WTC11 (cell line): ENCODE measurements at places on chromosomes 2 and 18.

DNA sequence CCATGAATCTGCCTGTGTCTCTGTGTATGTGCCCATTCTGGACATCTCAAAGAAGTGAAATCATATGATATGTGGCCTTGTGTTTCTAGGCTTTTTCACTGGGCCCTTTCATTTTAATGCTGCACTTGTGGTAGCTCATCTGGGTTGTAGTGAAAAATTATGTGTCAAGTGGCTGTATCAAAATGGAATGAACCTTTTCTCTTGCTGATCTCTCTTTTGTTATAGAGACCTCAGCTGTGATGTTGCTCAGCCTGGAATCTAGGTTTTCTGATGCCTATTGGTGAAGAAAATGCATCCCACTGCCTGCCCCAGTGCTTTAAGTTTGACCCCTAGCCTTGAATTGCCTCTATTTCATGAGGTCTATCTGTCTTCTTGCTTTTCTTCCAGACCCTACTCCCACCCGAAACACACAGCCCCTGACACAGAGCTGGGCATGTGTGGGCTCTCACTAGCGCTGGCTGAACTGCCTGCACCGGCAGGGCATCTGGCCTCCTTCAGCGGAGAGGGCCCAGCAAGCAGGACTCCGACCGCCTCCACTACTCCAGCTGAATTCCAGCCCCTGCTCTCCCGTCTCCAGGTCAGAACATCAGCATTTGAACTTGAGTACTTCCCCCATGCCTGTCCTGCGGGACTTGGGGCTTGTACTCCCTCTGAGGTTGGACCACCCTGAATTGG, 175.8 kb upstream of the MSH6 start:
- H3K27ac ChIP-seq = no peak overlapping the region
- H3K36me3 ChIP-seq = no peaks in the 10 kb centered on the region
- H3K4me3 ChIP-seq = no peak overlapping the region
- peaks cover 16% of the 10 kb centered on the region for H3K4me1 ChIP-seq
- DNase-seq = peak; percentile 22

DNA sequence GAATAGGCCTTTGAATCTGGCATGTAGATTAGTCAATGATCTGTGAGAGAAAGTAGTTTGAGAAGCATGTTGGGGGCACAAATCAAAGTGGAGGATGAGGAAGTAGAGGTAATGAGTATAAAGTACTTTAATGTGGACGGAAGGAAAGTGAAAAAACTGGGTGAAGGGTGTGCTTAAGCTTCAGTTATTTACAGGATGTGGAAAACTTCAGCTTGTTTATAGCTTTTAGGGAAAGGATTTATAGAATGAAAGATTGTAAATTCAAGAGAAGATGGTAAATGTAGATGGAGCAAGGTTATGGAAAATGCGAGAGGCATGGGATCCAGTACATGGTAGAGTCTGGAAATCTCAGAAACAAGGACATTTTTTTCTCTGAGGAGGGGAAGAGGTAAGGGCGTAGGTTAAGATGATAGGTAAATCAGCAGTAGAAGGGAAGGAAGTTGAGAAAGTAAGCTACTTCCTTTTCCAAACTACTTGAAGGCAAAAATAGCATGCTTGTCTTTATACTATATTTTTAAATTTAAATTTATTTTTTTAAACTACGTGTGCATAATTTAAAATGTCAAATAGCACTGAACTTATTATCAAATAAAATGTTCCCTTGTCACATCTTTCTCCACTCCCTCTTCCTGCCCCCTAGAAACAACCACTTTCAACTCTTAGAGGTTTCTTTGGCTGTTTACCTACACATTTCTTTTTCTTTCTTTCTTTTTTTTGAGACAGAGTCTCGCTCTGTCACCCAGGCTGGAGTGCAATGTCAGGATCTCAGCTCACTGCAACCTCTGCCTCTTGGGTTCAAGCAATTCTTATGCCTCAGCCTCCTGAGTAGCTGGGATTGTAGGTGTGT, 8.5 kb downstream of the FAM117B start:
- no peak overlapping the region for H3K4me3 ChIP-seq
- no peaks in the 10 kb centered on the region for H3K27me3 ChIP-seq
- H3K27ac ChIP-seq = no peak overlapping the region
- peaks cover 16% of the 10 kb centered on the region for H3K4me1 ChIP-seq

- no peaks in the 10 kb centered on the region for H3K4me1 ChIP-seq
- DNase-seq = no peak
- H3K4me3 ChIP-seq = no peak overlapping the region
- H3K36me3 ChIP-seq = peaks cover 49% of the 10 kb centered on the region
- no peak overlapping the region for H3K27ac ChIP-seq
- no peaks in the 10 kb centered on the region for H3K27me3 ChIP-seq
These were observed 238.7 kb upstream of the SOX11 start for GRCh38 chr2:5453220-5454050.

DNA sequence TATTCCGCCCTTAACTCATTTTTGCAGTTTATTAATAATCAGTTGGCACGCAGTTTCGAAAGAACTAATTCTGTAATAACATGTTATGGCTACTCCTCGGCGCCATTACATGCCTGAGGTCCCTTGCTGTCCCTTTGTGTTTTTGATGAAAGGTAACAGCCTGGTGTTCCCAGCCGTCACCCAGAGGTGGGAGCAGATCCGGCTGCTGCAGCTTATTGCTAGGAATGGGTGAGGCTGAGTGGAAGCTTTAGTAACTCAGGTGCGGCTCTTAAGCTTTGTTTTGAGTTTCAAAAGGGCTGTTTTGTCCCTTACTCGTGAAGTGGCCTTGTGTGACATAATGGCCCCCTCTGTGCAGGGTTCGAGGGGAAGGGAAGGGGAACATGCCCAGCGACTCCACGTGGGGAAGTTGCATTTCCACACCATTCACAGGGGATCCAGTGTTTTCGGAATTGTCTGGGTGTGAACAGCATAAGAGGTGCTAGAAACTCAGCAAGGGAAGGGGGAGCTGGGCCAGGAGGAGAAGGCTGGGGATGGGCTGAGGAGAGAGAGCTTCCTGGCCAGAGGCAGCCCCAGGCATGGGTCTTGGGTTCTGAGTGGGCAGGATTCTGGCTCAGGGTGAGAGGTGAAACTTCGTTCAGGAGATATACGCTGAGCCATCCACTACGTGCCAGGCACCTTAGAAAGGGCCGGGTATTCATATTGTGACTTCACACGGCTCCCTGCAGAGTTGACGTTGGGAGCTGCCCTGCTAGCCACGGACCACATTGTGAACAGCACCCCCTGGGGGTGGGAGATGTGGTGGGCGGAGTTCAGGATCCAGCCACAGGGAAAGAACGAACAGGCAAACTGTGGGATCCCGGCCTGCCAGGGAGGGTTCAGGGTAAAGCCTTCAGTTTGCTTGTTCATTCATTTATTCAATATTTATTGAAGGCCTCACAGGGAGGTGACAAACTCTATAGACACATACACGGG, 84.4 kb downstream of the TGOLN2 start:
- no peaks in the 10 kb centered on the region for H3K27me3 ChIP-seq
- DNase-seq = peak; percentile 77
- peaks cover 6% of the 10 kb centered on the region; the same call in 1 of the 2 replicates for H3K36me3 ChIP-seq

DNA sequence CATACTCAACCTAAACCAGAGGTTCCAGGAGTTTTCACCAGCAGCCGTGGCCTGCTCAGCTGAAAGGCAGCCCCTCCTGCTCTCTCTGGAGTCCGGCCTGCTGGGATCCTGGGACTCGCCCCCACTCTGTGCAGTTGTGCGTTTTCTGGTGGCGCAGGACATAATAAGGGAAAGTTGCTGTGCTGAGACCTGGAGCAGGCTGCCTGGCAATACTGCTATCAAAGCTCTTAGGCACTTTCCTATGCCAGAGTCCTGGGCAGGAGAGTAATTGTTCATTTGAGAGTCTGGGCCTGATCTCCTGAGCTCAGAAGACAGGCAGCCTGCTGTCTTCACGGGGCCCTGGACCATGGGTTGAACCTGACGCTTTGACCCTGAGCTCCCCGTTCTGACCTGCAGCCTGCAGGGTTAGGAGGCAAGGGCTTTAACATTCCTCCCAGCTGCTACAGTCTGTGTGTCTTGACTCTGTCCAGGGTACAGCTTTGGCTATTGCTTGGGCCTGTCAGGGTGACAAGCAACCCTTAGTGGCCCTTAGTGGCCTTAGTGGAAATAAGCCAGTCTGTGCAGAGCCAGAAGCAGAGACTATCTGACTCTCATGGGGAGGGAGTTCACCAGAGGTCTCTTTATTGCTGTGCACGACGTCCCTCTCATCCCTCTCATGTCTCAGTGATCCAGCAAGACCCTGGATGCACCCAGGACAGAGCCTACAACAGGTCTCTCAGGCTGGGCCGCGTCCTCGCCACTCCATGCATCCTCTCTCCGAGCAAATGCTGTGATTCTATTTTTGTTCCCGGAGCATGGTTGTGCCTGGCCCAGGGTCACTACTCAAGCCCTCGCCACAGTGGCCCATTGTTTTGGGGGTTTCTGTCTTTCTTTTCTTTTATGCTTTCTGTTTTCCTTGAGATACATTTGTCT, 60.6 kb downstream of the ACKR3 start:
- no peaks in the 10 kb centered on the region for H3K4me1 ChIP-seq
- no peak for DNase-seq
- H3K27ac ChIP-seq = no peak overlapping the region
- no peaks in the 10 kb centered on the region for H3K36me3 ChIP-seq
- no peak overlapping the region for H3K4me3 ChIP-seq

DNA sequence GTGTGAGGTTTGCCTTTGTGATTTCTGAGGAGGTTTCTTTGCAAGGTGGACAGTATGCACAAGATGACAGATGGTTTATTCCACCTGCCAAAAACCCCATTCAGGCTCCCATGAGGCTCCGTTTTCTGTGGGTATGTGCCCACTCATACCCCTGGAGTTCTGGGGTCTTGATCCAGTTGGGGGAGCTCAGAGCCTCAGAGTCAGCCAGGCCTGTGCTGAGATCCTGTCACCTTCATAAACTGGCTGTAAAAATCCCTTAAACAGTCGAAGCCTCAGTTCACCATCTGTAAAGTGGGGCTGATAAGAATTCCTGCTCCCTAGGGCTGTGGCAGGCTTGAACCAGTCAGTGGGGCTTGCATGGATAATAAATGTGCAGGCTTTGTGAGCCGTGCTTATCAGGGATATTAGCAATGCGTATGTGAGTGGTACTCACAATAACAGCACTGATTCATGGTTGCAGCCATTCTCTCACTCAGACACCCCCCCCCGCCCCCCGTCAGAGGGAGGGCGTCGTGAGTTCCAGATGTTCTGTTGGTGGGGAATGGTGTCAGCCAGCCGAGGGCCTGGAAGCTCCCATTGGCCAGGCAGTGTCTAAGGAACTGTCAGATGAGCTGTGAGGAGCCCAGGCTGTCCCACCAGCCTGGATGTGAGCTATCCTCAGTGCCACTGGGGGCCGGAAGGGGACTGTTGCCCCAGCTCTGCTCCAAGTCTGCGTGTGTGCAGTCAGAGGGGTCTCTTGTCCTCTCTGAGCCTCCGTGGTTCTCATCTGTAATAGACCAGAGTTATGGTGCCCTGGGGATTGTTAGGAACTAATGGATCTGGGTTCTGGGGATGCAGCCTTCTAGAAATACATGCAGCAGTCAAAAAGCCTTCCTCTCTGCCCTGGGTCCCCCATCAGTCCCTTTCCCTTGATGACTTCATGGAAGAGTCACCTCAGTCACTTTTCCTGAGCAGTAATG, 51.7 kb downstream of the KCNIP3 start:
- H3K36me3 ChIP-seq = no peaks in the 10 kb centered on the region
- H3K4me1 ChIP-seq = no peaks in the 10 kb centered on the region
- no peak for DNase-seq

GRCh38 chr2:55301277-55301676, 32.2 kb upstream of the MTIF2 start:
- DNase-seq = no peak
- H3K27ac ChIP-seq = no peak overlapping the region
- H3K4me1 ChIP-seq = no peaks in the 10 kb centered on the region
- no peaks in the 10 kb centered on the region for H3K27me3 ChIP-seq
- H3K4me3 ChIP-seq = no peak overlapping the region

- no peak overlapping the region for H3K27ac ChIP-seq
- H3K27me3 ChIP-seq = no peaks in the 10 kb centered on the region
- H3K4me1 ChIP-seq = no peaks in the 10 kb centered on the region
- H3K4me3 ChIP-seq = no peak overlapping the region
- peak; percentile 15 for DNase-seq
These were observed 20.2 kb downstream of the IL18RAP start for GRCh38 chr2:102442967-102443828.

GRCh38 chr2:37168217-37168981, 11.6 kb upstream of the EIF2AK2 start:
- peak; percentile 37 for DNase-seq
- peak overlapping the region; percentile 72; the same call in 1 of the 2 replicates for H3K27ac ChIP-seq
- peaks cover 22% of the 10 kb centered on the region for H3K36me3 ChIP-seq

- H3K27me3 ChIP-seq = no peaks in the 10 kb centered on the region
- H3K27ac ChIP-seq = peak overlapping the region; percentile 96
- H3K36me3 ChIP-seq = peaks cover 10% of the 10 kb centered on the region
- H3K4me3 ChIP-seq = peak overlapping the region; percentile 88
- peak; percentile 96 for DNase-seq
These were observed 1.8 kb upstream of the TCF4 start for GRCh38 chr18:55589625-55590291.

- H3K4me1 ChIP-seq = peaks cover 41% of the 10 kb centered on the region
- peak overlapping the region; percentile 100 for H3K27ac ChIP-seq
- H3K36me3 ChIP-seq = peaks cover 12% of the 10 kb centered on the region
- H3K27me3 ChIP-seq = no peaks in the 10 kb centered on the region
These were observed 545 bp downstream of the GTF3C2 start for GRCh38 chr2:27356056-27356381.

- H3K4me3 ChIP-seq = no peak overlapping the region
- H3K27ac ChIP-seq = no peak overlapping the region
- no peaks in the 10 kb centered on the region; the same call in 1 of the 2 replicates for H3K27me3 ChIP-seq
- no peaks in the 10 kb centered on the region for H3K36me3 ChIP-seq
These were observed 43.8 kb downstream of the SLC4A3 start for GRCh38 chr2:219671279-219671678.

- H3K36me3 ChIP-seq = no peaks in the 10 kb centered on the region
- DNase-seq = no peak
- H3K4me1 ChIP-seq = peaks cover 29% of the 10 kb centered on the region
- H3K4me3 ChIP-seq = no peak overlapping the region
These were observed 601.2 kb upstream of the ZNF804A start for GRCh38 chr2:183996825-183997793.

- H3K36me3 ChIP-seq = no peaks in the 10 kb centered on the region
- no peak overlapping the region for H3K27ac ChIP-seq
- DNase-seq = no peak
- H3K27me3 ChIP-seq = no peaks in the 10 kb centered on the region
- H3K4me3 ChIP-seq = no peak overlapping the region
- H3K4me1 ChIP-seq = peaks cover 14% of the 10 kb centered on the region
These were observed 54.4 kb downstream of the TMEFF2 start for GRCh38 chr2:192140236-192140839.

- peak overlapping the region; percentile 13; the same call in 1 of the 2 replicates for H3K27ac ChIP-seq
- DNase-seq = no peak
- H3K4me3 ChIP-seq = no peak overlapping the region
- H3K4me1 ChIP-seq = peaks cover 21% of the 10 kb centered on the region
- H3K36me3 ChIP-seq = no peaks in the 10 kb centered on the region
- H3K27me3 ChIP-seq = no peaks in the 10 kb centered on the region
These were observed 60.1 kb downstream of the ATP8B1 start for GRCh38 chr18:57743008-57743407.

DNA sequence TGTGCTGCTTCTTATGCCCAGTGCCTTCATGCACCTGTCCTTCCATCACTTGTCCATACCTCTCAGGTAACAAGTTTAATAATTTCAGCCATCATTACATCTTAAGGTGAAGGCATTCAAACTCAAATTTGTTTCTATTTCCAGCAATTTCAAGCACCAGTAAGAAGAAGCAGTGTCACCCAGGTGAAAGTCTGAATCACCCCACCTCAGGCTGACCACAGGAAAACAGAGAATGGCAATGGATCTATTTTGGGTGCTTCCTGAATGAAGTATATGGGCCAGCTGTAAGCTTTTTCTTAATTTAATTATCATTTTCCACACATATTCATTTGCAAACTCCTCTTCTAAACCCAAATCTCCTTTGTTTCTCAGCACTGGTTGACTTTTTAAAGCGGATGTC, 372.7 kb upstream of the SOX11 start:
- peaks cover 6% of the 10 kb centered on the region for H3K27me3 ChIP-seq
- no peak overlapping the region for H3K4me3 ChIP-seq
- peaks cover 70% of the 10 kb centered on the region for H3K36me3 ChIP-seq
- DNase-seq = no peak
- no peaks in the 10 kb centered on the region for H3K4me1 ChIP-seq
- H3K27ac ChIP-seq = no peak overlapping the region
